Hypothalamus (tissue), 51 donors: ENCODE measurements at places on chromosomes 7 and 10.

- peak; percentile 96 for DNase-seq
Observed at GRCh38 chr10:71850743-71851464, at the start of gene PSAP. PSAP (minus strand) TSS chr10:71851251; CDS start chr10:71851221, 30 bp downstream.

DNA sequence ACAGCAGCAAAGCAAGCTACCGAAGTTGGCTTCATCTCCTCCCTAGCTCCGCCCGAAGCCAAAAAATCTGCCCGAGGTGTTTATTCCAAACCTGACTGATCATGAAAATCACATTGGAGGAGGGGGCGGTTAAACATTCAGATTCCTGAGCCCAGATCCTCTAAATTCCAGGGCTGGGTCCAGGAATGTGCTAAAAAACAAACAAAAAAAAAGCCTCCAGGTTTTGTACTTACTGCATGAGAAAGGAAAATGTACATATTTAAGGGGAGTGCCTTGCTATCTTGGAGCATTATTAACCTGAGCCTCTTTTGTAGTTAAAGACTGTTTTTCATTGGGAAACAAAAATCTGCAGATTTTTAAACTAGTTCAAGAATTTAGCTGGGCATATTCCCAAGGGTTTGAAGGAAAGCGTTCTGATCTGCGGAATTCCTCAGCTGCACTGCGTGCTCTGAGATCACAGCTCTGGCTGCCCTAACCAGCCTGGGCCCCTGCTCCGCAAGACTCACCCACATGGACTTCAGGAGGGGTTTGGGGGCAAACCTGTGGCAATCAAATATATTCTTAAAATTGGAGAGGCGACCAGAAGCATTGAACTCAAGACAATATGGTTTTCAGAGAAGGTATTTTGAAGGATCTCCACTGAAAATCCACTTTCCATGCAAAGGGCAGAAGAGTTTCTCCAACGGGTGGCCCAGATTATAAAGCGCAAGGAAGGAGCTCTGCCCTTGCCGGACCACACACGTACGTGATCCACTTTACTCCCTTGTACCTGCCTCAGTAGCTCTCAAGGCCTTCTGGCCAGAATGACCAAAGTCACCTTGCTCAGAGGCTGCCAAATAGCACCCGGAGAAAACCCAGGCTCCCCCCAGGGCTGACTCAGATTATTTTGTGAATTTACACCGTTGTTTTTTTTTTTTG, 10.0 kb upstream of the TNS3 start:
- DNase-seq: no peak

- DNase-seq: no peak
Observed at GRCh38 chr10:117502421-117503243, 39.9 kb upstream of the EMX2 start.

GRCh38 chr10:74063256-74063655, 65.3 kb downstream of the VCL start:
- DNase-seq: no peak

- no peak for DNase-seq
Observed at GRCh38 chr10:77398558-77398957, 239.1 kb downstream of the KCNMA1 start.

DNA sequence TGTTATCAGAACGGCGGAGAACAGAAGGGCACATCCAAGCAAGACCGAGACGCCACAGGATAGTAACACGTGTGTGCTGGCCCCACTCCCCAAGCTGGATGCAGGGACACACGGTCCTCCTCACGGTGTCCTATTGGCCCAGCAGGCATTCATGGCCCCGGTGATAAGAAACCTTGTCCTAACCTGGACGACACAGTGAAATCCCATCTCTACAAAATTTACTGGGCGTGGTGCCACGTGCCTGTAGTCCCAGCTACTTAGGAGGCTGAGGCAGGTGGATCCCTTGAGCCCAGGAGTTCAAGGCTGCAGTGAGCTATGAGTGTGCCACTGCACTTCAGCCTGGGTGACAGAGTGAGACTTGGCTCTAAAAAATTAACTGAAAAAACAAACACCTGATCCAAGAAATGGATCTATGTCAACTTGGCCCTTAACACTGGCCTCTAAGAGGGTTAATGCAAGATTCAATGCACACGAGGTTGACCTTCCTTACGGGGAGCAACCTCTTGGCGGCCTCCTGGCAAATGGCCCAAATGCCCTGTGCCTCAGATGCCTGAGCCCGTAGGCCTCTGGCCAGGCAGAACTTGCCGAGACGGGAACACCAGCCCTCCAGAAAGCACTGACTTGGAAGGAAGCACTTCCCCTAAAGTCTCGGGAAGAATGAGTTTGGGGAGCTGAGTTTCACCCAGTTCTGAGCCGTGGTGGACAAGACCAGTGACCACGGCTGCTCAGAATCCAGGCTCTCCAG, 72.3 kb downstream of the ZRANB1 start:
- DNase-seq: no peak

- peak; percentile 44 for DNase-seq
Observed at GRCh38 chr7:83468251-83468739, 180.6 kb downstream of the SEMA3E start.

DNA sequence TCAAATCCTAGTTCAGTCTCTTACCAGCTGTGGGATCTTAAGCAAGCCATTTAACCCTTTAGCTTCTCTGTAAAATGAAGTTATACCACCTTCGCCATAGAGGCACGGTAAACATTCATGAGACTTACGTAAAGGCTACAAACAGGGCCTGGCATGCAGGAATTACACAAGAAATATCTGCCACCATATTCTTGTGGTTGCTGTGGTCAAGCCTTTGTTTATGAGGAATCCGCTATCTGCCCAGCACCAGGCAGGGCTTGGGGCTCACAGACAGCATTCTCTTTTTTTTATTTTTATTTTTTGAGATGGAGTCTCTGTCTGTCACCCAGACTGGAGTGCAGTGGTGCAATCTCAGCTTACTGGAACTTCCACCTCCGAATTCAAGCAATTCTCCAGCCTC, 9.9 kb downstream of the AIFM2 start:
- no peak for DNase-seq

DNA sequence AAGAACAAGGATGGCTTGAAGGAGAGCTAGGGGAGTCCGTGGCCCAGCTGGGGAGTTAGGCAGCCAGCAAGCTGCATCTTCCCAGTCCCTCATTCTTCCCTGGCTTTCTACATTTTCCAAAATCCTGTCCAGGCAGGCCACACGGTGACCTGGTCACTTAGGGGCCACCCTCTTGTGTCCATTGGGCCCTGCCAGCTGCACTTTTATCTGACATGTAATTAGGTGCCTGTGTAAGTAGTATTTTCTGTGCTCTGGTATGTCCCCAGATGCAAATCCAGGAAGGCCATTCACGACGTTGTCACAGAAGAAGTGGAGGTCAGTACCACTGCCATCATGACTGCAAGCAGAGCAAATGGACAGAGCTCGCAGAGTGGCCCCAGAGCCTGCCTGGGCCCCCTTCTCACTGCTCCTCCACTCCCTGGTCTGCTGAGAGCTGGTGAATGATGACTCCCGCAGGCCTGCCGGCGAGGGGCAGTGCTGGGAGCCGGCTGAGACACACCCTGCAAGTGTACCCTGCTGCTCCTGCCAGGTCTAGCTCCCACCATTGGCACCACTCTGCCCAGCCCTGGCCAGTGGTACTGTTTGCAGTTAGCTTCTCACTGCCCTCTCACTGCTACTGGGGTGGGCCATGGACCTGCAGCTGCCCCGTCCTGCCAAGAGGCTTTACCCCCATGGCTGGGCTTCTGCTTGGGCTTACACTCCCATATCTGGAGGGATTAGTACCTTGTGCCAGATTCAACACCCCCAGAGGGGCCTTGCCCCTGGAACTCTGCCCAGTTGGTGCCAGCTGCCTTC, 98.2 kb downstream of the GLRX3 start:
- DNase-seq: no peak

DNA sequence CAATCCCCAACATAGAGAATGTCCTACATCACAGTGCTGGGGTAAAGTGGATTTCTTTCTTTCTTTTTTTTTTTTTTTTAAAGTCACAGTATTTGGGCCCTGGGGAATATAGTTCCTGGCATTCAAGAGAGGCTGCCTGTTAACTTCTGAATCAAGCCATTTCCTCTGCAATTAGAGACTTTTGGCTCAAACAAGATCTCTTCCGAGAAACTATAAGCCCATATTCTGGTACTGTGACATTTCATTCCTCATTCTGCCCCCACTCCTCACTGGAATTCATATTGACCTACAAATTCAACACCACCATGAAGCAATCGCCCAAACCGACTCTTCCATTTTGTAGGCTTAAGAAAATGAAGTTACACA, 187.4 kb downstream of the PHTF2 start:
- no peak for DNase-seq

- DNase-seq: no peak
Observed at GRCh38 chr7:125061776-125062397, 132.3 kb upstream of the POT1 start.

GRCh38 chr7:41491308-41491707, 211.6 kb downstream of the INHBA start:
- DNase-seq: no peak

DNA sequence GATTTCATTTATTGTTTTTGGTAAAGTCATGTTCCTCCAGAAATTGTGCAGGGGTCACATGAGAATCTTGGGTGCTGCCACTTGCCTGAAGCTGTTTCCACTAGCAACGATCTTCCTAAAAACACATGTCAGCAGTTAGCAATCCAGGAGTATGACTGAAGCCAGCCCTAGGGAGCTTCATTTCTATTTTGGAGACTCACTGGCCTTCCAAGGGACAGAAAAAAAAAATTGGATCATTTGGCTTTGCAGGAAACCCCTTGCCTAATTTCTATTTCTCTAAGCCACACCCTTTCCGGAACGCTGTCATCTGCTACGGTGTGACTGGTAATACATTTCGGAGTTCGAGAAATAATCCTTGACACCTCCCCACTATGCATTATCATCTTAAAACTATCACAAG, 204.7 kb downstream of the TAX1BP1 start:
- no peak for DNase-seq

DNA sequence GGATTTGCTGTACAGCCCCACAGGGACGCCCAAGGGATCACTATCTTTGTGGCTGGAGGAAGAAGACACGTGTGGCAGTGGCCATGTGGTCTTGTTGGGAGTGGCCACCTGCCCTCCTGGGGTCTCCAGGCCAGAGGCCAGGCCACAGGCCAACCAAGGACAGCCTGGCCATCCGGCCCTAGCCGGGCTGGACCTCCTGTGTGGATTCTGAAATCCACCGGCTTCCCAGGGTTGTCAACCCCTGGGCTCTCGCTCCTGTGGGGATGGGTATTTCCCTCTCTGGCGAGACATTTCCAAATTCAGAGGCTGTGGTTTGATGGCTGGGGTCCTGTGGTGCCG, 31.5 kb upstream of the CFAP46 start:
- DNase-seq: no peak

GRCh38 chr7:2876031-2876731, 32.1 kb upstream of the GNA12 start:
- no peak for DNase-seq

DNA sequence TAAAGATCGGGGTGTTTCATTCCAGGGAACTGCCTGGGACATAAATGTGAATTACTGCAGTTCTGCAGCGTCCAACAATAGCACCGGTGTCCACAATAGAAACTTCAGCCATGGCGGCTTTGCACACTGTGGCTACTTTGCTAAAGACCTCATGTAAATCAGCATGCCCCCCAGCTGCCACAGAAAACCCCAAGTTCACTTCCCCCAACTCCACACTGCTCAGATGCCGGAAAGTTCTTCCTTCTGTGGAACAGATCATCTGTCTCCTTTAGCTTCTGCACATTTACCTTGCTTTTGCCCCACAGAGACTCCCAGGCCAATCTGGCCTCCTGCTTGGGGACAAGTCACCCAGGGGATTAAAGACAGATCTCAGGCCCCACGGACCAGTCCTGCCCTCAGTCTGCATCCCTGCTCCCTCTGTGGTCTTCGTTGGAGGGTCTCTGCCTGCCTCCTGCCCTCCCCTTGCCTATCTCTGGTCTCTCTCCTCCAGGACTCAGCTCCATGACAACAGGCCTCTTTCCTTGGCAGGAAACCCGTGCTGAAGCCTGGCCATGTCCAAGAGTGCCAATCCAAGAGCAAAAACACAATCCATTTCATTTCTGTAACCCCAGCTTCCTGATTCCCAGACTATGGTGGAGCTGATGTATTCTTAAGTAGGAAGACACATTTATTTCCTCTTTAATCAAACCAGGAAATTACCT, 403.2 kb downstream of the RPS24 start:
- DNase-seq: no peak

DNA sequence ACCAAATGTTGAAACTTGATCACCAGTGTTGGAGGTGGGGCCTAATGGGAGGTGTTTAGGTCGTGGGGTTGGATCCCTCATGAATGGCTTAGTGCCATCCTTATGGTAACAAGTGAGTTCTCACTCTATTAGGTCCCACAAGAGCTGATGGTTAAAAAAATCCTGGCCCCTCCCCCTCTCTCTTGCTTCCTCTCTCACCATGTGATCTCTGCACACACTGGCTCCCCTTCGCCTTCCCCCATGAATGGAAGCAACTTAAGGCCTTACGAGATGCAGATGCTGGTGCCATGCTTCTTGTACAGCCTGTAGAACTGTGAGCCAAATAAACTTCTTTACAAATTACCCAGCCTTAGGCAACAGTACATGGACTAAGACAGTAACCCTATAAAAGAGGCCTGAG, 62.7 kb downstream of the PPP1R3C start:
- no peak for DNase-seq

DNA sequence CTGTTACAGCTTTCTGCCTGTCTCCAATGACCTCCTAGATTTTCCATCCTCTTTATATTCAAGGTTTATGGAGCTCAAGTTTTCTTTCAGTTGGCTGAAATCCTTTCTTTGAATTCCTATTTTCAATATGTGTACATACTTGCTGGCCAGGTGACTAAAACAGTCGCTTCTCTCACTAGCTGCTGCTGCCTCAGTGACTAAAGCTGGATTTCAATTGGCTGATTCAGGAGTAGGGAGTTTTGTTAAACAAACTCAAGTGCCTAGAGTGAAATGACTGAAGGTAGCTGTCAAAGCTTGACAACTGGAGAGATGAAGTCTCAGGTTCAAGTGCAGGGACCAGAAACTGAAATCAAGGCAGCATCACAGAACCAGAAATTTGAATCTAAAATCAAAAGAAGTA, 6.7 kb upstream of the POLR1F start:
- DNase-seq: no peak

DNA sequence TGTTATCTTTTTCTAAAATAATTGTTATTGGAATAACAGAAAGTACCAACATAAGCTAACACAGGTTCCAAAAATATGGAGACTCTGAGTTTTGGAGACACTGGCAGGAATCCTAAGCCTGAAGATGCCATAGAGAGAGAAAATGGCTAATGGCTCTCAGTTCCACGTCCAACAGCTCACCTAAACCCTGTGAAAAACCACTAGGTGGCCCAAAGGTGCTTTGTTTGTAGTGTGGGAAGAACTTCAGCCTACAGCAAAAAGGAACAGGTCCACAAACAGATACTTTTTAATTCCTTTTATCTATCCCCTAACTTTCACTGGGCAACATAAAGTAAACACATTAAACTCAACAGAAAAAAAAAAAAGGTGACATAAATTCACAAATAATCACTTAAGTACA, 272.3 kb downstream of the SEMA3D start:
- no peak for DNase-seq

DNA sequence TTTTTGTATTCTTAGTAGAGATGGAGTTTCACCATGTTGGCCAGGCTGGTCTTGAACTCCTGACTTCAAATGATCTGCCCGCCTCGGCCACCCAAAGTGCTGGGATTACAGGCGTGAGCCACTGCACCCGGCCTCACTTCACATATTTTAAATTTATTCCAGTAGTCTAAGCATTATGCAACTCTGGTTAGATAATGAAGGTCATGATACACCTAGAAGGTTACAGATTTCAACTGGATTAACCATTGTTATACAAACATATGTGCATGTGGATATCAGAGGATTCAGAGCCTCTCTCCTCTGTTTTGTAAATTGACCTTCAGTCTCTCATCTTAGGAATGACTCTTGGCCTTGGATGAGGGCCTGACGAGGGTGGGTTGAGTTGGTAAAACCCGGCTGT, 146.3 kb downstream of the DPP6 start:
- DNase-seq: no peak

GRCh38 chr10:88108115-88108610, 244.7 kb downstream of the PTEN start:
- DNase-seq: no peak
